CD8-positive, alpha-beta memory T cell (primary cell): ENCODE measurements at places on chromosomes 2 and 18. TPM values are rescaled to one million over a fixed set of nuclear protein-coding genes. Genes with fewer than 3 reads are reported as not detected.
A peak's percentile ranks its signal among the peaks of the same experiment; 100 is the strongest.

GRCh38 chr2:49702740-49703139 is 548.4 kb upstream of the FSHR start:
- no peak for DNase-seq
- H3K4me3 ChIP-seq, result no peak overlapping the region
- H3K4me1 ChIP-seq, result no peaks in the 10 kb centered on the region
- H3K27me3 ChIP-seq, result no peaks in the 10 kb centered on the region
- H3K36me3 ChIP-seq, result no peaks in the 10 kb centered on the region
- H3K27ac ChIP-seq, result no peak overlapping the region

Gene UGT1A9
- total RNA-seq, result not detected

GRCh38 chr18:59837586-59837985 is 62.2 kb upstream of the PMAIP1 start:
- H3K4me3 ChIP-seq, result no peak overlapping the region
- H3K4me1 ChIP-seq, result no peaks in the 10 kb centered on the region
- no peak overlapping the region for H3K27ac ChIP-seq
- no peaks in the 10 kb centered on the region for H3K36me3 ChIP-seq
- peak; percentile 13 for DNase-seq

Gene LIMS3
- total RNA-seq, result 1.7 TPM

- H3K27ac ChIP-seq, result no peak overlapping the region
- no peak for DNase-seq
- H3K4me3 ChIP-seq, result no peak overlapping the region
- no peaks in the 10 kb centered on the region for H3K27me3 ChIP-seq
- no peaks in the 10 kb centered on the region for H3K4me1 ChIP-seq
Observed at GRCh38 chr2:2230433-2230817, 100.7 kb downstream of the MYT1L start.

- no peaks in the 10 kb centered on the region for H3K27me3 ChIP-seq
- no peaks in the 10 kb centered on the region for H3K4me1 ChIP-seq
Observed at GRCh38 chr18:51751901-51752300, 554.4 kb upstream of the MEX3C start.

- H3K4me3 ChIP-seq, result no peak overlapping the region
- DNase-seq, result no peak
- no peak overlapping the region for H3K27ac ChIP-seq
- peaks cover 69% of the 10 kb centered on the region for H3K27me3 ChIP-seq
Observed at GRCh38 chr2:176152350-176153181, 1.2 kb downstream of the HOXD4 start.

DNA sequence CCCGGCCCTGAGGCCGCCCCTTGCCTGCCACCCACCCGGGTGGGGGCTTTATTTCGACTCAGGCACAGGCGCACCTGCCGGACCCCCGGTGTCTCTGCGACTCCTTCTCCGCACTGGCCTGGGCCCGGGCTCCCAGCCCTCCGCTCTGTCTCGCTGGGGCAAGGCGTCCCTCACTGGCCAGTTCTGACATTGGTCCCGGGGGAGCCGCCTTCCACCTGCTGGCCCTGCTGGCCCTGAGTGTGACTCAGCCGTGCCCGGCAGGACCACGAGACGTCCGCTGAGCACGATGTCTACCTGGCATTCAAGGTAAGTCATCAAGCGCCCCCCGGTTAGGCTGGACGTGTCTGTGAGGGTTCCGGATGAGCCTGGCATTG is 131.5 kb upstream of the CTDP1 start:
- H3K4me1 ChIP-seq, result no peaks in the 10 kb centered on the region
- H3K4me3 ChIP-seq, result no peak overlapping the region
- DNase-seq, result no peak

DNA sequence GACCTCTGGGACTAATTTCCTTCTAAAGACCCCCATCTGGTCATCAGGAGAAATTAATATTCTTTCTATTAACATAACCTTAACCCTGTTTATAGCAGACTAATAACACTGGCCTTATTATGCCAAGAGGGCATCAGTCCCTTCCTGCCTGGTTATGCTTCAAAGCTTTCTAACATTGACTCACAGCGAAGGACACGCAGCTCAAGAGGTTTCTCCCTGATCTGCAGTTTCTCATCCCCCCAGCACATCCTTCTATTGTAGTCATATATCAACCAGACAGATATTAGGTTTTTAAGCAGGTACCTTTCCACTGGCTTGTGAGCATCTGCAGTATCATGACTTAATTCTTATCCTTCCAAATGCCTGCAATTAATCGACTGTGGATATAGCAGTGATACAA is 100.0 kb upstream of the CXCR4 start:
- no peak overlapping the region for H3K27ac ChIP-seq
- DNase-seq, result no peak
- no peaks in the 10 kb centered on the region for H3K27me3 ChIP-seq
- no peaks in the 10 kb centered on the region for H3K36me3 ChIP-seq
- peaks cover 8% of the 10 kb centered on the region for H3K4me1 ChIP-seq
- H3K4me3 ChIP-seq, result no peak overlapping the region

DNA sequence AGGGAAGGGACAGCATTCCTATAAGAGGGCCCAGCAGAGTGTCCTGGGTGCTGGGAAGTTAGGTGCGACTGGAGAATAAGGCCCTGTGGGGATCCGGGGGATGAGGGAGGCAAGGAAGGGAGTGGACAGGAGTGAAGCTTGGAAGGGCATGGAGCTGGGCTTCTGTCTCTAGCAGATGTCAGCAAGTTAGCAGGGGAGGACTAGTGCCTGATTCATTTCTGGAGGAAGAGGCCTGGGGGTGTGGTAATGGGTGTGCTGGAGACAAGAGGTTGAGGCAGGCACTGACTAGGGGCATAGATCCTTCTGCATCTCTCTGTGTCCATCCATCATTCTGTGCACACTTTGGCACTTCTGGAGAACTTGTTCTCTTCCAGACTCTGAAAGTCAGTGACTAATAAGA is 134.7 kb downstream of the ACOXL start:
- H3K27me3 ChIP-seq, result no peaks in the 10 kb centered on the region
- H3K4me3 ChIP-seq, result no peak overlapping the region
- H3K36me3 ChIP-seq, result no peaks in the 10 kb centered on the region
- peaks cover 10% of the 10 kb centered on the region for H3K4me1 ChIP-seq
- H3K27ac ChIP-seq, result no peak overlapping the region

GRCh38 chr2:106577255-106577651 is 90.1 kb downstream of the CD8B2 start:
- H3K36me3 ChIP-seq, result no peaks in the 10 kb centered on the region
- no peak overlapping the region for H3K27ac ChIP-seq
- H3K4me1 ChIP-seq, result no peaks in the 10 kb centered on the region
- no peak for DNase-seq

GRCh38 chr2:39732482-39732881 is 46.6 kb downstream of the THUMPD2 start:
- no peak overlapping the region for H3K27ac ChIP-seq
- DNase-seq, result no peak
- H3K4me1 ChIP-seq, result no peaks in the 10 kb centered on the region
- no peaks in the 10 kb centered on the region for H3K27me3 ChIP-seq
- no peak overlapping the region for H3K4me3 ChIP-seq

Gene UGT1A6
- not detected for total RNA-seq

Gene TMEM150A
- 7.6 TPM for total RNA-seq

Gene ARHGEF33
- total RNA-seq, result 0.22 TPM

Gene IL36RN
- not detected for total RNA-seq

DNA sequence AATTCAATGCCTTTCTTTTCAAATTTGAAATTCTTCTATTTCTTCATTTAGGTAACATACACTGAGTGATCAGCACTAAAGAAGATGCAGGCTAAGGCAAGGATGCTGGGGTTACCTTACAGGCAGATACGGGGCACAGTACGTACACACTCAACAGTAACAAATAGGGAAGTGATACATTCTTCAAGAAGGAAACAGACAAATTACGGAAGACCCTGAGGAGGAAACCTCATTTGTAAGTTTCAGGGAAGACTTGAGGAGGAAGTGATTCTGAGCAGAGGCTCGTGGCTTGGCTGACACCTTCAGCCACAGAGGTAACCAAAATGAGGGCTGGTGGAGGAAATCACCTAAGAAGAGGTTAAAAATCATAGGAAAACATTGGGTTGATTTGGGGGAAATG is 1108.3 kb upstream of the KLHL29 start:
- H3K36me3 ChIP-seq, result no peaks in the 10 kb centered on the region
- no peak overlapping the region for H3K27ac ChIP-seq
- no peak for DNase-seq
- no peaks in the 10 kb centered on the region for H3K4me1 ChIP-seq

GRCh38 chr2:42796427-42797248 is 4.3 kb upstream of the HAAO start:
- no peak for DNase-seq
- no peak overlapping the region for H3K4me3 ChIP-seq
- H3K27me3 ChIP-seq, result peaks cover 9% of the 10 kb centered on the region
- no peak overlapping the region for H3K27ac ChIP-seq

Gene IL37
- not detected for total RNA-seq
